ENCODE measurements at places on chromosomes 2 and 18.

- no peak for DNase-seq
Measured at GRCh38 chr2:1286929-1287328, 126.3 kb upstream of the TPO start.

GRCh38 chr18:76977684-76978232 is 154.8 kb downstream of the MBP start:
- no peak for DNase-seq

DNA sequence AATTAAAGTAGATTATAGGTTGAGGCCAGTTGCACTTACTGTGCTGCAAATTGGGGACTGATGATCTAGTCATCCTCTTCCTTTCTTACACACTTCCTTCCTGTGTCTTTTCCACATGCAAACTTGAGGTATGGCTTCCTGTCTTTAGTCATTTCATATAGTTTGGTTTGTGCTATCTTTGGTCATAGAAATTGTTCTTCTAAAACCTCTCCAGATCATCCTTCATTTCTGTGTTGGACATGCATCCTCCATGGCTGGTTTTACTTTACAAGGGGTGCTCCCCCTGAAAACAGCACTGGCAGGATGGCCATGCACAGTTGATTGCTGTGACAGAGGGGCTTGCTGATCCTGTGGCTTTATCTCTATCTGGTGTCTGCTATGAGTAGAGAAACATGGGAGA is 36.5 kb downstream of the MGAT5 start:
- DNase-seq = no peak

GRCh38 chr18:424668-425067 is 75.8 kb downstream of the COLEC12 start:
- no peak for DNase-seq

DNA sequence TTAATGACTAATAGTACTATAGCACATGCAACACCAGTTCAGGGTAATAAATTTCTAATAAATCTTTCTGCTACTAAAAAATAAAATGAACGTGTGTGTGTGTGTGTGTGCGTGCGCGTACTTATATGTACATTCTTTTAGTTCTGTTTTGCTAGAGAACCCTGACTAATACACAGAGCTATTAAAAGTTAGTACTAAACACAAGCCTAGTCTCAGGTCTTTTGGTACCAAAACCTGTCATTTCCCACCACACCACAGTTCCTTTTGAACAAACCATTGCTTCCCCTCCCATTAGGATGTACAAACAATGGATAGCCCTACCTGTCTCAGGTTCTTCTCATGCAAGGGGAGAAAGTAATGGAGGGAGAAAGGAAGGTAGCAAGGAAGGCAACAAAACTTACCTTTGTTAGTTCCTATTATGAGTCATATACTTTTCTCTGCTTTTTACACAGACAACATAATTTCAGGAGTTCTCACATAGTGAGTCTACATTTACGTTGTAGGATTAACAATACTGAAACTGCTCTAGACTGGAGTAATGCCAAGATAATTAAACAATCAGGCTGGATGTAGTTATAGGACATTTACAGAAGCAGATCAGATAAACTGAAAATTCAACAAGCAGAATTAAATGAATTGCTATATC is 427.2 kb downstream of the KCNJ3 start:
- no peak for DNase-seq

All from left ventricle myocardium superior (tissue), 1 donor.